ENCODE measurements at places on chromosomes 3 and 15.

DNA sequence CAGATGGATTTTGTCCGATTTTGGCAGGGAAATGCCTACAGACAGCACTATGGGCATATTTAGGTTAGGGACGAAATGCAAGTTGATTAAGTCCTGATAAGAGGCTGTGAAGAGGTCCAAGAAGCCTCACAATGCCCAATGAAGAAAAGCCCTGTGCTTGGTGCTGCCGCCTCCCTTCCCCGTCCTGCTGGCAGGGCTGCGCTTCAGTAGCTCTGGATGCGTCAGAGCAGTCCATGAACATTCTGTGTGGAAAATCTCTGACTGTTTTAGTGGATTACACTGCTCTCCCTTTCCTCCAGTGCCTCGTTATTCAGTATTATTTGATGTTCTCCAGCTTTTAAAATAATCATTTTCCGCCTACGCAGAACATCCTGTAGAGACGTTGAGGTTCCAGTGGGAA, 39.6 kb downstream of the MLH1 start:
- DNase-seq: no peak

DNA sequence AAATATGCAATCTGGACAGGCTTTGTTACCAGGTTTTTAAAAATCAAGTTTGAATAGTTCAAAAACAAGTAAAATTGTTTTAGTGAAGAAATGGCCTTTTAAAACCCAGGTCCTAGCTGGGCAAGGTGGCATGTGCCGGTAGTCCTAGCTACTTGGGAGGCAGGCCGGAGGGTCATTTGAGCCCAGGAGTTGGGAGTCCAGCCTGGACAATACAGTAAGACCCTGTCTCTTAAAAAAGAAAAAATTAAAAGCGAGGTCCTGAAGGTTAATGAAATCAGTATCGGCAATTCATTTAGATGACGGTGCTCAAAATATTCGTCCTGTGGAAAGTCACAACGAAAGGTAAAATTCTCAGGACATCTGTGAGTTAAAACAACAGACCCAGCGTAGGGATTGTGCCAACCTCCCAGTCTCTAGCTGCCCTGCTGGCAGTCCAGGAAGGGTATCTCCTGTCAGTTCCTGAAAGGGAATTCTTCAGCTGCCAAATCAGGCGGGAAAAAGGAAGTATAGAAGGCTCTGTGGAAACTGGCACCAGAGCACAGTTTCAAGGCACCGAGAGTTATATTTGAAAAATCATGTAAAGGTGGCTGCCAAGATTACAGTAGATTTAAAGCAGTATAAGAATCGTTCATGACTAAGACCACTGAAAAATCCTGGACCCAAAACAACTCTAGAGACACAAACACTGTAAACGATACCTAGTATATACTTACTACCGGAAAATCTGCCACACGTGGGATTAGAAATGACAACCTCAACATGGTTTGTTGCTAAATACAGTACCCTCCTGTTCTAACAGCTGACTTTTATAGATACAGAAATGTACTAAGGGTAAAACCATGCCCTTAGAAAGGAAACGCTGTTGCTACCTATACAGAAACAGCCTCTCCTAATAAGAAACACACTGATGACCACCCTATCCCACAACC, 1.2 kb upstream of the ABHD17C start:
- no peak for DNase-seq

DNA sequence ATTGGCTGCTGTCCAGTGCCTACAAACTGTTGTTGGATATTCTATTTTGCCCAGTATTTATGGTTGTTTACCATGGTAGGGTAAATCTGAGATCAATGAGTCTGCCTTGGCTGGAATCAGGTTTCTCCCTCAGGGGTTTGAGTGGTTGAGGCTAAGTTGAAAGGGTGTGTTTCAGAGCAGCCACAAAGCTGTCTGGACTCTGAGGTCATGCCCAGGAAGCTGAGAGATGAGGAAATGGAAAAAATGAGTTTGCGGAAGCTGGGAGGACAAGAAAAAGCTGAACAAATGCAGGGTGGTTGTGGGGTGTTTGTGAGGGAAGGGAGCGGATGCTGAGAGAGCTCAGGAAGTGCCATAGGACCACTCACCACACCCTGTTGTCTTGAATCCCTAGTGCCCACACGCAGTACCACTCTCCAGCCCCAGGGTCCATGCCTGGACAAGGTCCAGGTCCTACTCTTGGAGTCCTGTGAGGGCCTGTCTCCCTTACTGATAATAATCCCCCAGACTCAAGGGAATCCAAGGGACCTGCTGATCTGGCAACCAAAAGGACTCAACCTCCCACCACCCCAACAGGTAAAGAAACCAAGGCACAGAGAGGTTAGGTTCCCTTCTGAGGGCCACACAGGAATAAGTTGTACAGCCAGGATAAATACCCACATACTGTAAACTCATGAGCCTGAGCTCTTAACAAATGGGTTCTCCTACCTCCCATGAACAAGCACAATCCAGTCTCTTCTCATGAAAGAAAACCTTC, 81.6 kb downstream of the PPCDC start:
- peak; percentile 10 for DNase-seq

GRCh38 chr15:89144491-89144890, 56.2 kb downstream of the ABHD2 start:
- no peak for DNase-seq

- no peak for DNase-seq
Measured at GRCh38 chr3:184814214-184814613, 2.2 kb downstream of the VPS8 start.

DNA sequence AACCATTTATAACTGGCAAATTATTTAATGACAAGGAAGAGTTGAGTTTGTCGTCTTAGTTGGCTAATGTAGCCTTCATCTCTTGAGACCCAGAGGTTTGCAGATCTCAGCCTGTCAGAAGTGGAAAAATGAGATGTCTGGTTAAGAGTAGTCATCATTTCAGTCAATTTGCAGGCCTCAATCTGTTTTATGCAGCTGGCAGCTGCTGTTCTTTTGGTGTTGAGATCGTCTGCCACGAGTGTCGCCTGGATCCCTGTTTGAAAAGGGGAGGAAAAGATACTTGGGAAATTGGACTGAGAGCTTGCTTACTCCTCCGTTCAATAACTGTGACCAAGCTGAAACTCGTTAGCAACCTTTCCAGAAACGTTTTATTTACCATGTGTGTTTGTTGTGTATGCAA, 2.3 kb downstream of the PHLDB2 start:
- DNase-seq: no peak

DNA sequence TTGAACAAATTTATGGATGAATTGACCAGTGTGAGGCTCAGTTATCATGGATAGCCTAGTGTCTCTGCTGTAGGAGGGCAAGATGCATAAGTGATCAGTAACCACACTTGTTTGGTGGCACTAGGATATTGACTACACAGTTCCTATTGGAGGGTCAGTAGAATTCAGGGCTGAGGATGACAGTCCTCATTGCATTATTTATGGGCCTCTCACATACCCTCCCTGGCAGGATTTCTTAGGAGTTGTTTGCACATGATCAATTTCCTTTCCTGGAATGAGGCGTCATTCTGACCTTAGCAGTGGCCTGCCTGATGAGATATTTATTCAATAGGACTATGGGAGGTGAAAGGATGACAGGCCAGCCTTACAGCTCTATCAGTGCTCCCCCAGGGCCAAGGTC, 125.1 kb upstream of the AGBL1 start:
- no peak for DNase-seq

DNA sequence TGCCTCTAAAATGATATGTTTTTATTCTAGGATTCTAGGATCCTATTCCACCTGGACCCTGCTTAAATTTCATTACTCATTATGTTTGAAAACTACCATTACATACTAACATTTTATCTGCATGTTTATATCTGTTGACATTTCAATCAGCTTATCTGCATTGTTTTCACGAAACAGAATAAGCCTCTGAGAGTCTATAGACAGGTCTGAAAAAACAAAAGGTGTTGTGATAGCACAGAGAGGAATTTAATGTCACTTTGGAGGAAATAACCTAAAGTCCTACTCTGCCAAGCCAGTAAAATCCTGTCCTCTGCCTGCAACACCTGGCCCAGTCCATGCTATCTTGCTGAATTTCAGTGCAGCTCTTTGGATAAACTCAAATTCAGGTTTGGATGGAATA, 315.2 kb downstream of the ZBTB20 start:
- no peak for DNase-seq

DNA sequence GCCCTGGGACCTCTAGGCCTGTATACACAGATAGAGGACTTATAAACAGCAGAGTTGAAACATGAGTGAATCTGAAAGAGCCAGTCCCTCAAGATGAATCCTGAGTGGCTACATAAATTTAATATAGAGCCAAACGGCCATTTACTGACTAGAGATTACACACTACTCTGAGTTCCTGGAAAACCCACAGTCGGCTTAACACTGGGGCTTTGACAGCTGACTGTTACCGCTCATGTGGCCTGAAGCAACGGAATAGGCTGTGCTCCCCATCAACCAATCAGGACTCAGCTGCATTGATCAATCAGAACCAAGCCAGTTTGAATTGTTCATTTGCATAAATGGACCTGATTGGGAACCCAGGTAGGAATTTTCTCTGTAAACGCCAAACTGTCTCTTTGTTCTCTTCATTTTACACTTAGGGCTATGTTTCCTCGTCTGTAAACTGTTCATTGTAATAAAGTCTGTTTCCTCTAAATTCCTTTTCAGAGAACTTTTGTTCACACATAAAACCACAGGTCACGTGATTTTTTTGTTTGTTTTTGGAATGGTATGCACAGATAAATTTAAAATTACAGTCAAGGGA, 40.5 kb downstream of the CCNL1 start:
- DNase-seq: peak; percentile 22

- DNase-seq: no peak
Measured at GRCh38 chr3:14150491-14151230, 25.8 kb downstream of the TMEM43 start.

- no peak for DNase-seq
Measured at GRCh38 chr3:107627962-107628542, 105.3 kb downstream of the BBX start.

DNA sequence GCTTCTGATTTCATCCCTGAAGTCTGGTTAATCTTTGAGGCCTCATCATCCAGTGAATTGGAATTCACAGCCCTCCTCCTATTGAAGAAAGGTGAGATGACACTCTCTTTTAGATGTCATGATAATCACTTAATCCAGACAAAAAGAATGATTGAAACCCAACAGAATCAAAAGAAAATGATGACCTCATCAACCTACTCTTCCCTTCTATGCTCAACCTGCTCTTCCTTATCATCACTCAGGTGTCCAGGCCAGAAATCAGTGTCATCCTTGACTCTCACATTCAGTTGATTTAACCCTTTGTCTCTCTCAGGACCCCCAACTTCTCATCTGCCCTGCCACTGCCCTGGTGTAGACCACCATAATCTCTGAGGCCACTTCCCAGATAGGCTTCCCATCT, 11.8 kb downstream of the PLA2G4E start:
- no peak for DNase-seq

- DNase-seq: no peak
Measured at GRCh38 chr15:71627188-71627587, 183.2 kb upstream of the NR2E3 start.

DNA sequence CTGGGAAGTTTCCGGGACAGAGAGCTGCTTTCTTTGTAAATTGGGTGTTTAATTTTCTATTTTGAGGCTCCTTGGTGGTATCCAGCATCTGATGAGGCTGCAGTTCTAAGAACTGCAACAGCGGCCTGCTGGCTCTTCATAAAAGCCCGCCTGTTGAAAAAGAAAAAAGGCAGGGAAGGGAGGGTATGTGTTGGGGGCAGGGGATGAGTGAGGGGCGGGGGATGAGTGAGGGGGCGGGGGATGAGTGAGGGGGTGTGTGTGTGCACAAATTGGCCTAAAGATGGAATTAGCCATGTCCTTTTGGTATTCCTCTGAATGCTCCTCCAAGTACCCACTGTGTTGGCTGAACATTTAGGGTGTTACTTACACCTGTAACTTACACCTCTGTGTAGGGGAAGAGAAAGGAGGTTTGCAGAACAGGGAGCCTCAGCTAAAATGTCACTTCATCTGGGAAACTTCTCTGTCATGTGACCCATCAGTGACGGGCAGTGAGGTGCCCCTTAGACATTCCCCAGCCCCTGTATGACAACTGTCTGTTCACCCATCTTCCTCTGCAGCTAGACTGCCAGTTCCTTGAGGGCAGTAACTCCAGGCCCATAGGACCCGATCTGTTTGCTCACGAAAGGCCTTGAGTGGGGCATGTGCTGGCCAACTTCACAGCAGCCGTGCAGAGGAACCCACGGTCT, 57.6 kb downstream of the LRIG1 start:
- DNase-seq: no peak

GRCh38 chr3:175404027-175404426, 544.9 kb downstream of the NAALADL2 start:
- DNase-seq: no peak

- DNase-seq: peak; percentile 72
Measured at GRCh38 chr3:32502118-32502945, at the start of gene CMTM6. Gene CMTM6, minus strand, starts transcription at chr3:32502852. Its CDS starts 107 bp downstream, at chr3:32502745.

DNA sequence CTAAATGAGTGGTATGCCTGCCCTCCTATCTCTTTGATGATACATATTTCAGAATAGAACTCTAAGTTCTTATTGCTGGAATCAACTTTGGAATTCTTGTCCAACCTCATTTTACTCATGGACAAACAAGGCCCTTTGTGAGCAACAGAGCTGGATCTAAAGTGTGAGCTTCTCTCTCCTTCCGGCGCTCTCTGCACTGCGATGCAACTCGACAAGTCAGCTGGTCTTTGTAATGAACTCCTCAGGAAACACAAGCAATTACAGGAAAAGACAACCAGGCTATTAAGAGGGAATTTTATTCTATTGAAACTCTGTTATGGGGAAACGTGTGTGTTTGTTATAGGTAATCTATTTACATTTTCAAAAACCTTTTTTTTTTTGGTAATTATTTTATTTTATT, 20.3 kb upstream of the NRROS start:
- no peak for DNase-seq

GRCh38 chr3:188962253-188963247, 209.2 kb upstream of the TPRG1 start:
- no peak for DNase-seq

- no peak for DNase-seq
Measured at GRCh38 chr3:142117056-142117851, 32.1 kb downstream of the TFDP2 start.

DNA sequence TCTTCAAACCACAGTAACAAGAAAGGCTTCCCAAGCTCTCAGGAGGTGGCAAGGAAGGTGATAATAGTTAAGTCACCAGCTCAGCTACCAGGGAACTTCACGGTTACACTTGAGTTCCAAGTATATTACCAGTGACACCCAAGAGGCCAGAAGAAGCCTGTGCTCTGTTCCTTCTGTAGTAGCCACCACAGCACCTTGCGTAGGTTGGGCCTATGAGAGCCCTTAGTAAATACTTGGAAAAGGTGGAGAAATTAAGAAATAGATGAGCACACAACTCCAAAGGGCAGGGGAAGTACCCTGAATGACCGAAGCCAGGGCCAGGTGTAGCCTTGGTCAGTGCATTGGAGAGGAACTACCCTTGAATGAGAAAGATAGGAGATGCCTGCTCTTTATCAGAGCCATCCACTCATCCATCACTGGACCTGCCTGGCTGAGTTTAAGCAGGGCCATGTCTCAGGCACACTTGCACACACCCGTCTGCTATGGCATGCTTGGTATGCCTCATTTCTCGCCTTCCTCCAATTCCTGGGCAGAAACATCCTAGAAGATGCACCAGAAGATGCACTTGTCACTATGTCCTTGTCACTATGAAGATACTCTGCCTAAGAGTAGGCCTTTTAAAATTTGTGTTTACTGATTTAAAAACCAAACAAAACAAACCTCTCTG, 32.6 kb upstream of the NDUFB4 start:
- no peak for DNase-seq
